ENCODE measurements at places on chromosomes 16 and 17.

DNA sequence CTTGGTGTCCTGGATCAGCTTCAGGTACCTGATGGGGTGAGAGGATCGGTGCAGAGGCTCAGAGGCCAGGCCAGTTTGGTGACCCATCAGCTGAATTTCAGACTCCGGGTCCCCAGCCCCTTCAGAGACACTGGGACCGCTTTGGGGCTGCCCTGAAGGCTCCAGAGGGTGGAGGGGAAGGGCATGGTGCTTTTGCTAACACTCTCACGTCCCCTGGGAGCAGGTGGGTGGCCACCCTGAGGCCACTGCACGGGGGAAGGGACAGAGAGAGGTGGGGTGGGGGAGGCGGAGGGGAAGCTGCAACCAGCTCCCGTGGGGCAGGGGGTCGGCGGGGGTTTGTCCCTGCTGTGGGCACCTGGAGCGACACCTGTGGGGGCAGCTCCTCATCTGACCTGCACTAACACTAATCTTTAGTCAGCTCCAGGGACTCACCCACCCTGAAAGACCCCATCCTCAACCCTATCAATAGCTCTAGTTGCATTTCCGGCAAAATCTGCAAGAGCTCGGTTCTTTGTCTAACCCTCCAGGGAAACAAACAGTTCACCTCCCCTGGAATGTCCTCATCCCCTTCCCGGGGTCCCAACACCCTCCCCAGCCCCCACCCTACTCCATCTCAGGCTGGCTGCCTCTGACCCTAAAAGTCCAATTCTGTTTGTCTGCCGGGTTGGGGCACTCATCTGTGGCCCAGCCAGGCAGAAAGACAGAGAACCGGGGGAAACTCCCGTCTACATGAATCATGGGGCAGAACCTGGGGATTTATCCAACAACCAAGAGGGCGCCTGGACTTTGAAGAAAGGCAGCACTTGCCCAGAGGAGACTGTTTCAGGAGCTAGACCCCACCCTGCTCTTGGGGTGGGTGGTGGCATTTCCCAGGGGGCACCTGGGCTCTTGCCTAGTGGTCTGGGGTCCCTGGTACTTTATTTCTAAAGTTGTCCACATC is 91.9 kb upstream of the CBX4 start:
- DNase-seq, result no peak

DNA sequence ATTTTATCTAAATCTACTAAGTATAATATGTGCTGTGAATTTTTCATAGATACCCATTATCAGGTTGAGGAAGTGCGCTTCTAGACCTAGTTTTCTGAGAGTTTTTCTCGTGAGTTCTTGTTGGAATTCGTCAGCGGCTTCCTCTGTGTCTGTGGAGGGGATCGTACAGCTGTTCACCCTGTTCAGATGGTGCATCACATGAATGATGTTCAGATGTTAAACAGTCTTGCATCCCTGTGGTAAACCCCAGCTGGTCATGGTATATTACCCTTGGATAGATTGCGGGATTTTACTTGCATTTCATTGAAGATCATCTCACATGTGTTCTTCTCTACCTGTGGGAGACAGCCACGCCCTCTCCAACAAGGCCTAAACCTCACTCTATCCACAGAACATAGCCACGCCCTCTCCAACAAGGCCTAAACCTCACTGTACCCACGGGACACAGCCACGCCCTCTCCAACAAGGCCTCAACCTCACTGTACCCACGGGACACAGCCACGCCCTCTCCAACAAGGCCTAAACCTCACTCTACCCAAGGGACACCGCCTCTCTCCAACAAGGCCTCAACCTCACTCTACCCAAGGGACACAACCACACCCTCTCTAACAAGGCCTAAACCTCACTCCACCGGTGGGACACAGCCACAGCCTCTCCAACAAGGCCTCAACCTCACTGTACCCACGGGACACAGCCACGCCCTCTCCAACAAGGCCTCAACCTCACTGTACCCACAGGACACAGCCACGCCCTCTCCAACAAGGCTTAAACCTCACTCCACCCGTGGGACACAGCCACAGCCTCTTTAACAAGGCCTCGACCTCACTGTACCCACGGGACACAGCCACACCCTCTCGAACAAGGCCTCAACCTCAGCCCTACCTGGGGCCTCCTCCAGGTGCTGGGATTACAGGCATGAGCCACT is 180.2 kb upstream of the CHMP6 start:
- no peak for DNase-seq

DNA sequence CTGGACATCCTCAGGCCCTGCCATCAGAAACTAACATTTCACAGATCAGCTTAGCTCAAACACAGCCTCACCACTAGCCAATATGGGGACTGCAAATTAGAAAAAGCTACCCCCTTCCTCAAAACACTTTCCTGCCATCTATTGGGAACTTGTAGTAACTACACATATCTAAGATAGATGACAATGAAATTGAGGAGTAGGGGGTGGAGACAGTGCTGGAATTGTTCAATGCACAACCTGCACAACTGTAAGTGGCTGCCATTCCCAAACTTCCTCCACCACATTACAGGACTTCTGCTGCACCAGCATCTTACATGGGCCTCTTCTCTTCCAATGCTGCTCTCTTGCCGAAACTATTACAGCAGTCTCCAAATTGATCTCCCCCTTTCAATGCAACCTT is 21.9 kb downstream of the AIPL1 start:
- DNase-seq, result peak; percentile 9

DNA sequence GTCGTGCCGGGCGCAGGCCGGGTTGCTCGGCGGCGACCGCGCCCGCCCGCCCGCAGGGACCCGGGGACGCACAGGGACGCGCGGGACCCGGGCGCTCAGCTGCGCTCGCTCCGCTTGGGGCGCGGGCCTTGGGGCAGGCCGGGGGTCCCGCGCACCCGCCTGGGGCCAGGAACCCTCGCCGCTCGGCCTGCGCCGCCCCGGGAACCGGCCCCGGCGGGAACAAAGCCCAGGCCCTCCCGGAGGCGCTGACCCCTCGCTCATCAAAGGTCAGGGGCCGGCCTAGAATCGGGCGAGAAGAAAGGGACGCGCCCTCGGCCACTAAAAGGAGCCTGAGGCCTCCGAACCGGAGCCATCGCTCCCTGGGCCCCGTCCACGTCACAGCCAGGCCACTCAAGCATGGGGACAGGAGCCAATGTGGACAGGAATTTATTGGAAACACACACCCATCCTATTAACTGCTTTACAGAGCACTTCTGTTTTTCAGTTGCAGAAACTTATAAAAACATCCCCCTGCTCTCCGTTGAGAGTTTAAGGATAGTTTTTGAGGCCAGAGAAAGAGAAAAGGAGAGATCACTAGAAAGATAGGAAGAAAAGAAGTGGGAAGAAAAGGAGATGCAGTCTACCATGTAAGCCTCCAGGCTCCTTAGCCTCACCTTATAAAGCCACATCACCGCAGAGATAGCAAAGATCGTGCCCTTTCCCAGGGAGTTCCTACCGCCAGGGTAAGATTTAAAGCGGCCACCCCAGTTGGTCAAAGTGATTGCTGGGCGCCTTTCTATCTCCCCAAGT is 558 bp upstream of the ZFHX3 start:
- no peak for DNase-seq

DNA sequence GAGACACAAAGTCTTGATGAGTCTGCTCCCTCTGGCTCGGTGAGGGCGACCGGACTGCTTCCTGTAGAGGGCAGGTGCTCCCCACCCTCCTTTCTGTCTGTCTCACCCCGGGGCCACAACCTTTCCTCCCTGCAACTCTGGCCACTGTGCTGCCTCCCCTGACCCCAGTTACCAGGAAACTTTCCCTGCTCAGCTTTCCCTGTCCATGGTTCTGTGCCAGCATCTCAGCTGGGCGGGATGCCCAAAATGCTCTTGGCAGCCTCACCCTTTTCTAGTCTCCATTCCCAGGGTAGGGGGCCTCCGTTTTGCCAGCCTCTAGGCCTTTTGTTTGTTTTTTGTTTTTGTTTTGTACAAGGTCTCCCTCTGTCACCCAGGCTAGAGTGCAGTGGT is 1.4 kb downstream of the PLD2 start:
- DNase-seq, result no peak

All from GM18507 (cell line).